ENCODE measurements at places on chromosomes 5 and 9. TPM values are rescaled to one million over a fixed set of nuclear protein-coding genes. Genes with fewer than 3 reads are reported as not detected.
A peak's percentile ranks its signal among the peaks of the same experiment; 100 is the strongest.

GRCh38 chr5:58737671-58738070 is 154.8 kb downstream of the RAB3C start:
- no peak for DNase-seq

- no peak for DNase-seq
These were observed 4.5 kb upstream of the GMCL2 start for GRCh38 chr5:178191661-178192060.

GRCh38 chr5:135462304-135462703 is 10.2 kb upstream of the TIFAB start:
- DNase-seq = no peak

- no peak for DNase-seq
These were observed 77.6 kb downstream of the ADAMTS2 start for GRCh38 chr5:179267671-179268083.

DNA sequence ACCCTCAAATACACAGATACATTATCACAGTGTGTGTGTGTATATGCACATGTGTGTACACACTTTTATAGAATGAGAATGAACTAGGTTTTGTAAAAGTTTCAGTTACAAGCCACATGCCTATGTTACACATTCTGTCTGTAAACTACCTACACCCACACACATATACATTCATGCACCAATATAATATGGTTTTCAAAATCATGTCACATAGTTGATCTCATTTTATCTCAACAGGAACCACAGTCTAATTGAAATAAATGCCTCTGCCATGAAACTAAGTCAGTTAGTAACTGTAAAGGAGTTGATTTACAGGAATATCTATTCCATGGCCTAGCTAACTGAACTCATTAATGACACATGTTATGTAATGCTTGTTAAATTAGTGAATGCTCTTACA is 646.6 kb downstream of the PDE4D start:
- no peak for DNase-seq

DNA sequence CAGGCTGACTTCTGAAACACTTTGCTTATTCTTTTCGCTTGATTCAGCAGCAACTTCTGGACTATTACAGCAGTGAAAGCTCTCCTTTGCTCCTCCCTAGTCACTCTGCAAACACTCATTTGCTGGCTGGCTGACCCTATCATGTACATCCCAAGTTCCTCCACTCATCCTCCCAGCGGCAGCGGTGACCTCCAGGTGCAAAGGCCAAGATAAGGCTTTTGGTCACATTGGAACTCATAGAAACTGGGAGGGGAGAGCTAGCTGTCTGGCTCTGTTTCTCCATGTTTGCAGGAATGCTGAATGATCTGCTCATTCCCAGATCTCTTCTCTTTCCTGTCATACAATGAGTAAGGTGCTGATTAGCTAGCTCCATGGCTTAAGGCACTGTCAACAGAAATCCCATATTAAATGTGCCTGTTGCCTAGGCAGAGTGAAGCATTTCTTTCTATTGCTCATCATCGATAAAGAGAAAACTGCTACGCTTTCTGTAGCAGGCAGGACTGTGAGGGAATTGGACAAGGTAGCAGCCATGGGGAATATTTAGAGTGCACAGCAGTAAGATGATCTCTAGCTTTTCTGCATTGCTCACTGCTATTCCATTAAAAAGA is 250.5 kb upstream of the PDE4D start:
- no peak for DNase-seq

GRCh38 chr5:33612386-33612785 is 171.6 kb downstream of the TARS1 start:
- DNase-seq = no peak

DNA sequence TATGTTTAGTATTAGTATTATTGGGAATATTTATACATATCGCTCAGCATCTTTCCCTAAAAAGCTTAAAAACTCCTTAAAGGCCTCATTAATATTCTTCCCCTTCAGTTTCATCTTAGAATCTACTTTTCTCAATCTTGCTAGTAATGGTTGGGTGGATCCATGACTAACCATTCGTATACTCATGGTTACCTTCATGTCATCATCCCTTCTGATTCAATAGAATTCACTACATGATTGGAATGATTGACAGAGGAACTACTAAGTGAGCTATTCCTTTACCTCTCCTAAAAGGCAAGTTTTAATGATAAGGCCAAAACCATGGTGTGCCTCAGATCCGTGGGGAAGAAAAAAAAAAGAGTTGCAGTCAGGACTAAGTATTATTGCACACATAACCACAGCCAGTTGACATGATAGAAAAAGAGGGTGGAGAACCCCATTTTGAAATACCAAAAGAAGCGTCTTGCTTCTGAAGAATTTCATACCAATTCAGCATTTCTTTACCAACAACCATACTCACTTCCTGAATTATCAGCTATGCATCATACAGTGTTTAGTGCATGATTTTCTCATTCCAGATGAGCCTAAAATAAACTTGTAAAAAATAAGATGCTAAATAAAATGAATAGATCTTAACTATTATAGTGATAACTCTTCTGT is 624.6 kb downstream of the PDE4D start:
- no peak for DNase-seq

DNA sequence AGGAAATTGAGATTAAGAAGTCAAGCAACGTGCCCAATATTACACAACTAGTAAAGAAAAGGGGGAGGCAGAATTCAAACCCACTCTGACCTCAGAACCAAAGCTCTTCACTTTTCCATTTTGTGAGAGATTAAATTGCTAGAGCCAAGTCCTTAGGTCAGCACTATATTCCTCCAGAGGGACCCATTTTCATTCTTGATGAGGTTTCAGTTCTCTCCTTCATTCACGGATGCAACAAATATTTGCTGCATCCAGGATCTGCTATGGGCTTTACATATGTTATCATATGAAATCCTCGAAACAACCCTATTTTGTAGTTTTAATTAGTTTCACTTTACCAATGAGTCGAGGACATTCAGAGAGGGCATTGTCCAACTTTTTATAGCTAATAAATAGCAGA is 239.2 kb downstream of the EFNA5 start:
- DNase-seq = no peak

DNA sequence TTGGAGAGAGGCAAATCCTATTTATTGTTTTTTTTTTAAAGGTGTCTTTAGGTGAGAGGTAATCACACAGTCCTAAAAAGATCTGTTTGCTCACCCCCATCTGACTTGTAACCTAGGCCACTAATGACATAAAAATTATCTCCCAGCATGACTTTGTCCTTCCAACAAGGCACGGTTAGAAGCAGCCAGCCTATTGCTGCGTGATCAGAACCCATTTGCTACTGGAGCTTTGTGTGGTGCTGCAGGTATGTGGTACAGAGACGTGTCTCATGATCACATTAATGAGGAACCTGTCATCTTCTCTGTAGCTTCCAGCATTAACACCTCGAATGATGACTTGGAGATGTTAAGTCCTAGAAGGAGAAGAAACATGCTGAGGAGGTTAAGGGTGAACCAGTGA is 555.8 kb upstream of the TLE4 start:
- no peak for DNase-seq

GRCh38 chr5:504326-505154 is 19.7 kb downstream of the SLC9A3 start:
- DNase-seq = no peak

DNA sequence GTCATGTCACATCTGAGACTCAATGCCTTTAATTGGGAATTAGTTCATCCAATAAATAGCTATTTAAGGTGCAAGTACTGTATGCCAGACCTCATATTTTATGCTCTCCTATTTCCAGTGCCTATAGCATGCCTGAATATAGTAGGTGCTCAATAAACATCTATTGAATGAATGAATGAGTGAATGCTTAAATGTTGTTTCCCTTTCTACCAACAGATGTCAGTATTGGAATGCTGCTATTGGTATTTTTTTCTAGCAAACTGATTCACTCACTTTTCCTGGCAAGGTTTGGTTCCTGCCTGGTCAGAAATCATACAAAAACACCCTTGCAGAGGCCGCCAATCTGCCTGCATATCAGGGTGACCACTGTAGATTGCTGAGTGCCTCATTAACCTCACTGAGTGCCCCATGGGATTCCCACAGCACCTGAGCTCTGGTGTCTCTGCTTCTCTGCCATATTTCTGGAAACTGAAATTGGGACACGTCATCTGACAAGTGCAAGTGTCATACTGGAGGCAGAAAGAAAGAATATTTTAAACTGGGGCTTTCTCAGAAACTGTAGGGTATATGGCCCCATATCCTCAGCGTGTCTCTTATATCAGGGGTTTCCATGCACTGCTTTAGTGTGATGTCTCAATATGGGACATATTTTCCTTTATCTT is 359.7 kb downstream of the TRIM32 start:
- no peak for DNase-seq

DNA sequence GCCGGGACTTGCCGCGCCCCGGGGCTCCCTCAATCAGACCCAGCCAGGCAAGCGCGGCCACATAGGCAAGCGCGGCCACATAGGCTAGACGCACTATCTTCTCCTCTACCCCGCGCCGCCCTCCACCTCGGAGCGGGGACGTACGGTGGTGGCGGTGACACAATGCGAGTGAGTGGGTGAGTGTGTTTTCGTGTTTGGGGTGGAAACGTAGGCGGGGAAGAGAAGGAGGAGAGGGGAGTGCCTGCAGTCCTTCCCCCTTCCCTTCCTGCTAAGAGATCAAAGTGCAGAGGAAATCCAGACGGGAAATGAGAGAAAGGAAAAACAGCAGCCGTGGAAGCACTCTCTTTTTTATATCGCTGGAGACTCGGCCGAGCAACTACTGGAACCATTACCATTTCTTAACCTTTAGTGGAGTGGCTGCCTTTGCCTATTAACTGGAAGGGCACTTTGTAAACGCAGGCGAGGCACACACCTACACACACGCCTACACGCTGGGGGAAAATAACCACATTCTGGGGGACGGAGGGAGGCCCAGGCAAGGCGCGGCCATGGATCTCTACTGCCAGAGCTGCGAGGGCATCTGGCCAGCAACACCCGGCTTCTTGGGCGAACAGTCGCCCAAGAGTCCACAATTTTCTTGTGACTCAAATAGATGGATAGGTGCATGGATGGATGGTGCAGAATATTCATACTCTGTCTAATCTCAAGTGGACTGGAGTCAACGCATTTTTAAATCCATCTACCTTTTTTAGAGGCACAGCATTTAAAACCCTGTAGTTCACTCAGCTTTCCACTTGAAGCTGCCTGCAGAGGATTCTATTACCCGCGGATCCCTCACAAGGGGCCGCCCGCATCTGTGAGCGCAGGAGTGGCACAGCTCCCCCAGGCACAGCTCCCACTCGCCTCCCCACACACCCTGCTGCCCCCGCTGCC is 2.1 kb downstream of the EDIL3 start:
- DNase-seq = peak; percentile 73

DNA sequence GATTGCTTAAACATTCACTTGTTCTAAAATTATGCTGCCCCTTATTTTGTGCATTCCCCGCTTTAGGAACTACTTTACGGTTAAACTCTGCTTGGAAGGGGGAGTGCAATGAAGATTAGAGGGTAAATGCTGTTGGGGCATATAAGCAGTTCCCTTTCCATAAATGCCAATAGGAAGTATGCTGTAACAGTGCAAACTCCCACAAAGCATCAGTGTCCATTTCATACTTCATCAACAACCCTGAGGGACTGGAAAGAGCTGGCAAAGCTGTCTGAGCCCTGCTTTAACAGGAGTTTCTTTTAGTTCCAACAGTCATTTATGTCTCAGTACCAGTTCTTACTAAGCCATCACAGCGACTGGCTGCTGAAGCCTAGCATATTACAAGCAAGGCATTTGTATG is 1.8 kb downstream of the ACTL7A start:
- DNase-seq = no peak

GRCh38 chr9:19583890-19584289 is 175.1 kb downstream of the ACER2 start:
- no peak for DNase-seq

GRCh38 chr9:122394265-122395125 is 23.7 kb downstream of the PTGS1 start:
- DNase-seq = no peak

- DNase-seq = no peak
These were observed 9.4 kb downstream of the ANKS6 start for GRCh38 chr9:98786750-98787510.

GRCh38 chr5:39203275-39203922 is 16.0 kb downstream of the FYB1 start:
- no peak for DNase-seq

GRCh38 chr5:80231243-80231642 is 24.6 kb downstream of the SERINC5 start:
- no peak for DNase-seq

GRCh38 chr9:93298498-93299417 is 114.8 kb downstream of the WNK2 start:
- DNase-seq = no peak

DNA sequence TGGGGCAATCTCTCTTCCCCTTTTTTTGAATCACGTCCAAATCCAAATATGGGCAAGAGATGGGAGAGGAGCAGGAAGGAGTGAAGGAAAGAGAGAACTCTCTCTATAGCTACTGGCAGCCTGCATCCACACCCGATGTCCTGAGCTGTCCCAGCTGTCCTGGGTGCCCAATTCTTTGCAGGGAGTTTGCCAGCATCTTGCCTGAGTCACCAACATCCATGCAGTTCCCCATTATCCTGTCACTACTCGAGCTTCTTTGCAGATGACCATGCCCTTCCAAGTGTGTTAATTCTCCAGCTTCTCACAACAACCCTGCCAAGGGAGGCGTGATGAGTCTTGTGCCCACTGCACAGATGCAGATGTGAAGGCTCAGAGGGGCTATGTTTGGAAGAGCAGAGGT is 127.1 kb downstream of the NSG2 start:
- DNase-seq = no peak

- no peak for DNase-seq
These were observed 25.2 kb upstream of the ASPN start for GRCh38 chr9:92507496-92507895.

DNA sequence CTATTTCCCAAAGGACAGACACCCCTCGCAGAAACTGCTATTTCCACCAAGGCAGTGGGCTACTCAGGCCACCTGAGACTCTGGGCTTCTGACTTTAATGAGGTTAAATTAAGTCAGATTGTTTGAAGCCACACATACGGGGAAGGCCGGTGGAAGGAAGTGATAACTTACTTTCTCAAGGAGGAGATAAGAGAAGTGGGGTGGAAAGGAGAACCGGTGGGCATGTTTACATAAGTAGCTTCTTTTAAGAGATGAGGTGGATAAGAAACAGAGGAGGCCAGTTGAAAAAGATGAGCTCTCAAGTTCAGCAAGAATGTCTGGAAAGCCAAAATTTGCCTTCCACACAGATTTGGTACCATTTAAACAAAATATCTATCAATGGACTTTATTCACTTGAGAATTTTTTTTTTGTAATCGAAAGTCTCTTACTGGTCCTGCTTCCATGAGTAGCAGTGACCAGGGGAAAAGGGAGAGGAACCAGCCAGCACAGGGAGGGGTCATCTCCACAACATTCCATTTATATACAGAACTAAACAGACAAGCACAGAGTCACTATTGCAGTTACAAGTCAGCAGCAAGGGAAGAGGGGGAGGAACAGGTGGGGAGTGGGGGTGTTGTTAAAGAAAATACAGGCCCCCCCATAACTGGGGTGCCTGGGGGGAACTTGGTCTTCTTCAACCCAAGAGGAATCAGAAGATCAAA is 20.0 kb downstream of the CCDC125 start:
- no peak for DNase-seq

The SLC27A6 gene
- total RNA-seq = 0.62 TPM

The SPATA31E1 gene
- total RNA-seq = not detected

The FAXDC2 gene
- 7.2 TPM for total RNA-seq

The CDX1 gene
- total RNA-seq = not detected

The SLC24A2 gene
- 10.8 TPM for total RNA-seq

The GPR151 gene
- 0.31 TPM for total RNA-seq

The CCNI2 gene
- 0.16 TPM for total RNA-seq

The OBP2B gene
- not detected for total RNA-seq

The ENHO gene
- total RNA-seq = 37.6 TPM

The AIF1L gene
- 17.8 TPM for total RNA-seq

The FBXO38 gene
- total RNA-seq = 77.5 TPM

The FABP6 gene
- 1.4 TPM for total RNA-seq

The LRRC19 gene
- total RNA-seq = not detected

The HSPA4 gene
- 129 TPM for total RNA-seq

The GNAQ gene
- total RNA-seq = 169 TPM

The CDKN2A gene
- total RNA-seq = not detected

All from occipital lobe (tissue), 3 donors.